ENCODE measurements at places on chromosomes 3 and 15.

DNA sequence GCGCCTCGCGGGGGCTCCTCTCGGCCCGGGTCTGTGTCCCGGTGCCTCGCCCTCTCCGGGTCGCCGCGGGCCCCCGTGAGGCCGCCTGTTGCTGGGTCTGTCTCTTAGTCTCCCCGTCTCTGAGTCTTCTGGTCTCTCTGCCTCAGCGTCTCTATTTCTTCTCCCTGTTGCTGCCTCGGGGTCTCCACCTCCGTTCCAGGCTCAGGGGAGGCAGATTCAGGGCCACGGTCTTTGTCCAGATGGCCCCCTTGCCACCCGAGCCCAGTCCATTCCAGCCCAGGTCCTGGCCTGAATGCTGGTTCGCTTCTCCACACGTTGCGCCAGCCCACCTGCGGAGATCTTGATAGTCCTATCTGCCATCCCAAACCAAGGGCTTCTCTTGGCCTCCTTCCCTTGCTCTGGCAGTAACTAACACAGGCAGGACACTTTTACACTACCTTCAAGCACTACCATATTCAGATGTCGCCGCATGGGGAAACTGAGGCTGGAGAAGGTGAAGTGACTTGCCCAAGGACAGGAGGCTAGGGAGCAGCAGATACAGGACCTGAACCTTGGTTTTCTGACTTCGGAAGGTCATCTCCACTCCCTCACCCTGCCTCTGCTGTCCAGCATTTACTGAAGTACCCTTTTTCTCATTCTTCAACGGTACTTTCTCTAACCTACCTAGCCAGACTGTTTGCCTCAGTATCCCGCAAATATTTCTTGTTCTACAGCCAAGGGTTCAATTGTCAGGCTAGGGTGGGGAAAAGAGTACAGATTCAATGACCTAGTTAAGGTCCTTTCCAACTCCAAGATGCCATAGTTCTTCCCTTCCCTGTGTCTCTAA, 616 bp upstream of the IGDCC4 start:
- no peak for DNase-seq

DNA sequence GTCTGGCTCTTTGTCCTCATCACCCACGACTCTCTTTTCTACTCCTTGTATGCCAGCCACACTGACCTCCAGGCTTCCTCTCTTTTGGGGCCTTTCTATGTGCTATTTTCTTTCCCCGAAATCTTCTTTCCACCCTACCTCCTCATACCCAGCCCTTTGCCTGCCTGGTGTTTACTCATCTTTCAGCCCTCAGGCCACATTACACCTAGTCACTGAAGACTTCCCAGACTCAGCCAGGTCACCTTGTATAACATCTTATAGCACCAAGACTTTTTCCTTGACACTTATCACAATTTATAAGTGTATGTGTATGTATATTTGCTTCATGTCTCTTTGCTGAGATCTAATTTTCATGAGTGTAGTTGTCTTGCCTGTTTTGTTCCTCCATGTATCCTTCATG, 396.4 kb downstream of the NLGN1 start:
- DNase-seq = no peak

GRCh38 chr3:52636673-52637072, 49.0 kb downstream of the PBRM1 start:
- no peak for DNase-seq

- DNase-seq = no peak
Measured at GRCh38 chr3:13095408-13095937, 22.2 kb upstream of the IQSEC1 start.

GRCh38 chr15:32867313-32867626, 149.5 kb downstream of the GREM1 start:
- no peak for DNase-seq

GRCh38 chr3:82079335-82079890, 318.0 kb upstream of the GBE1 start:
- no peak for DNase-seq

DNA sequence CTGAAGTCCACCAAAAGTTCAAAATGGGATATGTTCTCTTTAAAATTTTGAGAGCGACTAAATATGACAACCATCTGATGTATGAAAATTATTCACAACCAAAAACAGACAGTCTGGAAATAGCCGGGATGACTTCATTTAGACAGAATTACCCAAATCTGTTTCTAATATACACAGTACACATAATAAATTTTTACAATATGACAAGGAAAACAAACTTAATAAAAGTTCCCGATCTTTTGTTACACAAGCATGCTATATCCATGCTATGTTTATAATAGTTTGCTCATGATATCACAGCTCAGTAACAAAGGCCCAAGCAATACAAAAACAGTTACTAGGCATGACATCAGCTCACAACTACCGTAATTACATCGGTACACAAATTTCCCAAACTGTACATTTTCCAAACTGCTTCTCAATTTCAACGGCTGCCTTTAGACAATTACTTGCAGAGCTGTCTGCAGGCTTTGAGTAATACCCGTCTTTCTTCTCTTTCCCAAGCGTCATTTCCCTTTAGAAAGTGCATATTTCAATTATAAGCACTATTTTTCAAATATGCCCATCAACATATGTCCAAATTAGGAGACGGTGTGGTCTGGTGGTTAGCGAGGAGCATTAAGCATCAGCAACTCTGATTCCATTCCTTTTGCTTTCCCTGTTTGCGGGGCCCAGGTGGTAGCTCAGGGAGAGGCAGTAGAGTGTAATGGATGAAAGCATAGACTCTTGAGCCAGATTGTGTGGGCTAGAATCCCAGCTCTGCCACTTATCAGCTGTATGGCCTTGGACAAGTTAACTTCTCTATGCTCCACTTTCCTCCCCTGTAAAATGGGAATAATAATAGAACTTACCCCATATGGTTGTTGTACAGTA, 481.2 kb downstream of the FOXP1 start:
- DNase-seq = no peak

GRCh38 chr3:111936191-111936841, 42.5 kb upstream of the ABHD10 start:
- no peak for DNase-seq

- peak; percentile 49 for DNase-seq
Measured at GRCh38 chr3:10419637-10420232, 85.7 kb downstream of the ATP2B2 start.

DNA sequence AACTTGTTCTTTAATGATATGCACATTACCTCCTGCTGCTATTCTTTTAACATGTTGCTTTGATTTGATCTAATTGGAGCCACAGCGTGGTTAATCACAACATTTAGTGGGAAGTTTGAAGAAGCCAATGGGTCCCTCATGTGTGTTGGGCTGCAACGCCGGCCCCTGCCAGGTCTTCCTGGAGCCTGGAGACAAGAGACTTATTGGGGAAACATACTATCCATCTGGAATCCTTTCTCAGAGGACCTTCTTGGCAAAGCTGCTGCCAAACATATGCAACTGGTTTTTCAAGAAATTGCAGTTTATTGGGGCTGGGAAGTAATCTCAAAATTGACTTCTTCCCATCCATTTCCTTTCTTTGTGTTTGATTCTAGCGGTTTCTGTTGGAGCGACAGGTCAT, 396.3 kb upstream of the PROK2 start:
- no peak for DNase-seq

GRCh38 chr3:9736831-9737230, 5.3 kb downstream of the BRPF1 start:
- DNase-seq = no peak

DNA sequence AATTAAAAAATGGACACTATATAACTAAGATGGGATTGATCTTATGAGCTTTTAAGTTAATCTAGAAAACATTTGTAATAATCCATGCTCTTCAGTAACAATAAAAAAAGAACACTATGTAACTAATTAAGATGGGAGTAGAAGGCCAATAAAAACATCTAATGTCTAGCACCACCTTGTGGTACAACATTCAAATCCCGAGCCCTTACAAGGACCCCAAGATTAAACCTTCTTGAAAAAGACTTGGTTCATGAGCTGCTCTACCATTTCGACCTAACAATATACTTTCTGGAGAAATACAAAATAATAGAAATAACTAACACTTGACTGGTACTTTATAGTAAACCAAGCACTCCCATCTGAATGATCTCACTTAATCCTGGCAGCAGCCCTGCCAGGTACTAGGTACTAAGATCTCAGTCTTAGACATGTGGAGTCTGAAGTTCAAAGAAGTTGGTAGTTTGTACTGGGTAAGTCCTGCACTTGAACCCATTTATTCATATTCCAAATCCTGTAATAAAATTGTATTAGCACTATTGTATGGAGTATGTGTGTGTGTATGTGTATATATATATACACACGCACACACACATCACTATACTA, 21.8 kb downstream of the METTL6 start:
- no peak for DNase-seq

DNA sequence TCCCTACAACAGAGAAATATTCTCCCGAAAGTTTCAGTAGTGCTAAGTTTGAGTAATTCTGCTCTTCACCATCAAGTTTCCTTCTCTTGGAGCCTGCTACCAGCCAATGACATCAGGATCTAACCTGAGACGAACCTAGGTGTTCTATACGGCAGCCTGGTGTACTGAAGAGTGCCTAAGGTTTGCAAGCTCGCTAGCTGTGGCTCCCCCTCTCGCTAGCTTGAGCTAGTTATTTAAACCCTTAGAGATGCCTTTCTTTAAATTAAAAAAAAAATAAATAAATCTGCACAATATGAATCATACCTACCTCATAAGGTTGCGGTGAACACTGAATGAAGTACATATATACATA, 1.4 kb upstream of the COL8A1 start:
- no peak for DNase-seq

- DNase-seq = no peak
Measured at GRCh38 chr15:91140601-91141000, 40.5 kb downstream of the SV2B start.

- no peak for DNase-seq
Measured at GRCh38 chr3:195441476-195441991, 1.3 kb downstream of the ACAP2 start.

GRCh38 chr3:66441129-66441528, 59.7 kb downstream of the LRIG1 start:
- DNase-seq = no peak

- DNase-seq = no peak
Measured at GRCh38 chr15:70046679-70047369, 50.9 kb downstream of the TLE3 start.

All from stimulated activated CD4-positive, alpha-beta T cell treated with anti-CD3 and anti-CD28 coated beads, Interleukin-4, amount 100 ng/mL, for 1 hour (primary cell).